ENCODE measurements at places on chromosomes 12 and 14.

DNA sequence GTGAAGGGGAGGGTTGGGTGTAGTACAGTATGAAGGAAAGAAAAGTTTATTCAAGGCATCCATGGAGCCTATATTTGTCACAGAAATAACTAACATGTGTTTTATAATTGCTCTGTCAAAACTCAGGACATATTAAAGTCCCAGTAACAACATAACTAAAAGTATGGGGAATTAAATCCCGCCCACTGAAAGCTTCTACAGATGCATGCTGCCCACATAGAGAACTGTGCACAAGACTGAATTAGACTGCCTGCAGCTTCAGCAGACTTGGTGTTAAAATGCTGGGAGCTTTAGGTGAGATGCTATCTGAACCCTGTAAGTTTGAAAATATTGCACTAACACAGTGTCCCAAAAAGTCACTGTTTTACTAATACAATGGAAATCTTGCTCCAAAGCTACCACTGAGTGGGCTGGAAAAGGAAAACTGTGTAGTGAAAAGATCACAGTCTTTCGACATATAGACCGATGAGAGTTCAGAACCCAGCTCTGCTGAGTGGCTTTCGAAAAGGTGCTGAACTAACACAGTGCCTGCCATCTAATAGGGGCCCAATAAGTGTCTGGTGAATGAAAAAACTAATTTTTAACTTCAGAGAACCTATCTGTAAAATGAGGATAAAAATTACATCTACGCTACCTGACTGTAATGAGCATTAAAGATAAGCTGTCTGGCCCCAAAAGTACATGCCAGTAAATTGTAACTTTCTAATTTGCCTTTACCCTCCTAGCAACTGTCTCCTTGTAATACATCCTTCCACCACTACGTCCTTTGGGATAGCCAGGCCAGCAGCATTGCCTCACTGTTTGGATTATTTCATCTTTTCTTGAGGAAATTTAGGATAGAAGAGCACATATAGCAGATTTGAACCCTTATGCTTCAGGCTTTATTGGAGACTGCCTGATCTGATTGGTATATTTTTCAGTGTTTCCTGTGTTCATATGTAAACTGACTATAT is 237.6 kb downstream of the BCAT1 start:
- DNase-seq: no peak

- DNase-seq: no peak
These were observed 262.5 kb downstream of the DPF3 start for GRCh38 chr14:72631401-72631800.

DNA sequence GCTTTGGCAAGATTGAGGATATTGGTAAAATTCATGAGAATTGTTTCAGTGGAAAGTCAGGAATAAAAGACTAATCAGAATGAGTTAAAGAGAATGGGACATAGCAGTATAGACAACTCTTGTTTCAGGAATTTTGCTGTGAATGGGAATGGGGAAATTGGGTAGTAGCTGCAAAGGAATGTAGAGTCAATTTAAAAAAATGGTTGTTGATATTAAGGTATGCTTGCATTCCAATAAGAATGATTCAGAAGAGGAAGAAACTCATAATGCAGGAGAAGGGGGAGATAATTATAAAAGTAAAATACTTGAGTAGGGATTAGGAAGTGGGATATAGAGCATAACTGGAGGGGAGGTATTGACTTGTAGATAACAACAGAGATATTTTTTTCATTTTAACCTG is 40.7 kb downstream of the MNAT1 start:
- no peak for DNase-seq

- DNase-seq: no peak
These were observed 134.4 kb upstream of the GRIP1 start for GRCh38 chr12:66813137-66813892.

DNA sequence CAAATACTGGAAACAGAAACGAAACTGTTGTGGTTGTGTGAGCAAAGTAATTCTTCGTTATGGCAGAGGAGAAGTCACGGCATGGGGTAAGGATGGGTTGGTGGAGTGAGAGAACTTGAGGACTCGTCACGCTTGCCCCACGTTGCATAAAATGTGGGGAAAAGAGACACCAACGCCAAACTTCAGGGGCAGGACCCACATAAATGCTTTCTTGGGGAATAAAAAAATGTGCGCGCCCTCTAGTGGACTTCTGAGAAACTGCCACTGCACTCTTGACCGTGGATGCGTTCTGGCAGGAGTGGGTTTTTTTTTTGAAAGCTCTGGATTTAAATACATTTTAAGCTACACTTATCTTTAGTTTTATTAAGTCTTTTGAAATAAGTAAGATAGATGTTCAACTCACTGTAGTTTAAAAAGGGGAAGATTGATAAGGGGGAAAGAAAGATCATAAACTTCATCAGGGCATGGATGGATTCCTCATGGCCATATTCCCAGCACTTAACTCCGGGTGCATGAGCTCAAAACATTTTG is 4.1 kb upstream of the IGF1 start:
- DNase-seq: peak; percentile 27

DNA sequence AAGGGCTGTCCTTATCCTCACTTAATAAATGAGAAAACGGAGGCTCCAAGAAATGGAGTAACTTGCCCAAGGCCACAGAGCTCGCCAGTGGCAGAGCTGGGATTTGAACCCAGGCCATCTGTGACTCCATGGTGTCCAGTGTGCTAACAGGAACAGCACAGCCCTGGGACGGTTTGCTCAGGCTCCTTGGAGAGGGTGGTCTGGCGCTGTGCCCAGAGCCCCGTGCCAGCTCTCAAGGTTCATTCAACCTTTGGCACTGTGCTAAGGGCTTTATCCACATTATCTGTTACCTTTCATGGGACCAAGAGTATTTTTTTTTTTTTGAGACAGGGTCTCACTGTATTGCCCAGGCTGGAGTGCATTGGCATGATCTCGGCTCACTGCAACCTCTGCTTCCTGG is 8.1 kb downstream of the DAO start:
- DNase-seq: no peak

DNA sequence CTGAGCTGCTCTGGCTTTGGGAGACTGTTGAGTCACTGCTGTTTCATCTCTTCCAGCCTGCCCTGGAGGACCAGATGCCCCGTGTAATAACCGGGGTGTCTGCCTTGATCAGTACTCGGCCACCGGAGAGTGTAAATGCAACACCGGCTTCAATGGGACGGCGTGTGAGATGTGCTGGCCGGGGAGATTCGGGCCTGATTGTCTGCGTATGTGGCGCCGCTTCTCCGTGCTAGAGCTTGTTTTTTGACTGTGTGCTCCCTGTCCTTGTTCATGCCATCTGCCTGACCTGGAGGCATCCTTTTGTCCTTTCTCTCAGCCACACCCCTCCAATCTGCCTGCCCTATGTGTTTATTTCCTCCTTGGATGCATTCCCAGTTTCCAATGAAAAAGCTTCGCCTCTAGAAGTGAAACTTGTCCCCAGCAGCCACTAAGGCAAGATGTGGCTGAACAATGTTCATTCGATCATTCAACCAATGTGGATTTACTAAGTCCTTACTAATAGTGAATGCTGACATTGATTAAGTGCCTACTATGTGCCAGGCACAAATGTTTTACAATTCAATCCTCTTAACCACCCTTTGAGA is 98.6 kb downstream of the NT5DC3 start:
- no peak for DNase-seq

DNA sequence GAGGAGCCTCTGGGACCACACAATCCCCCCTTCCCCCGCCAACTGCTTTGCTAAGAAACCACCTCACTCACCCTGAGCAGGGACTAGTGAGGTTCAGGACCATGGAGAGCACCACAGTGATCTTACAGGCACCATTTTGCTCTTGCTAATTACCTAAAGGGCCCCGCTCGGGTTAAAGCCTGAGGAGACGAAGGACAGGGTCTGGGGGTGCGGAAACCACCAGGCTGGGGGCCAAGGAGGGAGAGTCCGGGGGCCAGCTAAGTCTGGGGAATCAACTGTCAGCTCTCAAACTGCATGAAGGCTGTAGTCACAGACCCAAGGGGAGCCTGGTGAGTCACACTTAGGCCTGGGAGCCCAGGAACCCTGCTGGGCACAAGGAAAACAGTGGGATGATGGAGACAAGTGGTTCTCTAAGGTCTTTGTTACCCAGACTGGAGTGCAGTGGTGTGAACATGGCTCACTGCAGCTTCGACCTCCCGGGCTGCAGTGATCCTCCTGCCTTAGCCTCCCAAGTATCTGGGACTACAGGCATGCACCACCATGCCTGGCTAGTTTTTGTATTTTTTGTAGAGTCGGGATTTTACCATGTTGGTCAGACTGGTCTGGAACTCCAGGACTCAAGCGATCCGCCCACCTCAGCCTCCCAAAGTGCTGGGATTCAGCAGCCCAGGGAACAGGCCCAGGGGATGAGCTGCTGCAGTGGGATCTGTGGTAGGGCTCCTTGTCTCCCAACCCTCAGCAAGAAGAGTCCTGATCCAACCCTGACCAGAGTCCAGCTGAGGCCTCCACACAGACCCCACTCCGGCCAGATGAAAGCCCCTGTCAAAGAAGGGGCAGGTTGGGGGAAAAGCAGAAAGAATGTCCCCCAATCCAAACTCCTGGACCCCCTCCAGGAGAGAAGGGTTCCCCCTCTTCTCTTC is 98.8 kb downstream of the CALM1 start:
- peak; percentile 22 for DNase-seq

DNA sequence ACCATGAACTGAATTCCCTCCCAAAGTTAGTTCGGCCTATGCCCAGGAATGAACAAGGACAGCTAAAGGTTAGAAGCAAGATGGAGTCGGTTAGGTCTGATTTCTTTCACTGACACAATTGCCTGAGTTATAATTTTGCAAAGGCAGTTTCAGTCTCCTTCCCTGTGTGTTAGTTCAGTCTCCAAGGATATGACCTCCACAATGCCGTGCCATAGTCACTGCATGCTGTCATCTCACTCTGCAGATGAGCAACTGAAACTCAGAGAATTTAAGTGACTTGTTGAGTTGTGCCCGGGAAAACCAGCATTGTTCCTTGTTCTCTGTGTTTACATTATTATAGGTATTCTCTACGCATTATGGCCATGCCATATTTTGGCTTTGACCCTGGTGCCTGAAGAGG is 10.1 kb upstream of the SERPINA1 start:
- no peak for DNase-seq
